Colonic mucosa (tissue), 4 donors: ENCODE measurements at places on chromosomes 5 and 9. TPM values are rescaled to one million over a fixed set of nuclear protein-coding genes. Genes with fewer than 3 reads are reported as not detected.

Gene FCN2
- total RNA-seq, result not detected

GRCh38 chr5:96734871-96735325 lies 72.7 kb downstream of the CAST start:
- no peak for DNase-seq

DNA sequence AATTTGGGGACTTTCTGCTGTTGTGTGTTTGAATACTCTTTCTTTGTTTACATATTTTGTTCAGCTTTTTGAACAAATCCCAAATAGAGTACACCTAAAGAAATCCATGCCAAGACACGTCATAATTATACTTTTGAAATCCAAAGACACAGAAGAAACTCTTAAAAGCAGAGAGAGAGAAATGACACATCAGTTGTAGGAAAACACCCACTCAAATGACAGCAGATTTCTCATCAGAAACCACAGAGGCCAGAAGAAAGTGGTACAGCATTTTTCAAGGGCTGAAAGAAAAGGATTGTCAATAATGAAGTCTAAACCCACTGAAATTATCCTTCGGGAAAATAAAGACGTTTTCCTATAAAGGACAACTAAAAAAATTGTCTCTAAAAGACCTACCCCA lies 378.6 kb downstream of the GADD45G start:
- DNase-seq, result no peak

GRCh38 chr5:98768160-98768959 lies 5.1 kb upstream of the RGMB start:
- peak; percentile 81 for DNase-seq

Gene SLC4A9
- total RNA-seq, result not detected

DNA sequence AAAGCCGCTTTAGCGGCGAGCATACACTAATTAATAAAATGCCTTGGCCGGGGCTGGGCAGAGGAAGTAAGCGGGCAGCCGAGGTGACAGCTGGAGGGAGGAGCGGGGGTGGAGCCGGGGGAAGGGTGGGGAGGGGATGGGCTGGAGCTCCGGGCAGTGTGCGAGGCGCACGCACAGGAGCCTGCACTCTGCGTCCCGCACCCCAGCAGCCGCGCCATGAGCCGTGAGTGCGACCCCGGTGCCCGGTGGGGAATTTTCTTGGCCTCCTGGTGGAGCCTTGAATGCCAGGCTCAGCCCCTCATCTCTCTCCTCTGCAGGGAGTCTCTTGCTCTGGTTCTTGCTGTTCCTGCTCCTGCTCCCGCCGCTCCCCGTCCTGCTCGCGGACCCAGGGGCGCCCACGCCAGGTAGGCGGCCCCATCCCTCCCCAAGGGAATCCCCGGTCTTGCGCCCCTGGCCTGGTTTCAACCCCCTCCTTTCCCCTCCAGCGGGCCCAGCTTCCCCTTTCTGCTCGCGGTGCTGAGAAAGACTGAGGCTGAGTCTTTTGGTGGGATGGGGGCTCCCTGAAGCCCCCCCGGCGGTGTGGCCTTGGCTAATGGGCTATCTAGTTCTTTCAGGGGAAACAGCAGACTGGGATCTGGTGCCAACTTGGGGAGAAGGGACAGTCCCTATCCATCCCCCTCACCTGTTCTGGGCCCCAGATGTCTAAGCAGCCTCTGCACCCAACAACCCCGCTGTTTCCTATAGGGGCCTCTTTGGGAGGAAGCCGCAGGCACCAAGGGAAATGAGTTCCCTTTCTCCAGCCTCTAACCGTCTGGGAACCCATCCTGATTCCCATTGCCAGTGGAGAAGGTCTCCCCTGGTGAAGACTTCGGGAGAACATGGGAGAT lies at the start of gene PTGS1:
Gene PTGS1, plus strand, starts transcription at position 156 of the 887 bp plus-strand sequence. Its CDS starts 61 bp downstream, at position 217.
- DNase-seq, result peak; percentile 72

- DNase-seq, result peak; percentile 98
Measured at GRCh38 chr5:57298295-57298984, 124.6 kb downstream of the GPBP1 start.

Gene NTRK2
- total RNA-seq, result 2.3 TPM
